Stimulated activated CD8-positive, alpha-beta memory T cell treated with anti-CD3 and anti-CD28 coated beads, Interleukin-7, amount 100 ng/mL, for 1 hour (primary cell): ENCODE measurements at places on chromosomes 13 and 19.

GRCh38 chr13:94369972-94370436 lies 109.5 kb downstream of the DCT start:
- DNase-seq: no peak

DNA sequence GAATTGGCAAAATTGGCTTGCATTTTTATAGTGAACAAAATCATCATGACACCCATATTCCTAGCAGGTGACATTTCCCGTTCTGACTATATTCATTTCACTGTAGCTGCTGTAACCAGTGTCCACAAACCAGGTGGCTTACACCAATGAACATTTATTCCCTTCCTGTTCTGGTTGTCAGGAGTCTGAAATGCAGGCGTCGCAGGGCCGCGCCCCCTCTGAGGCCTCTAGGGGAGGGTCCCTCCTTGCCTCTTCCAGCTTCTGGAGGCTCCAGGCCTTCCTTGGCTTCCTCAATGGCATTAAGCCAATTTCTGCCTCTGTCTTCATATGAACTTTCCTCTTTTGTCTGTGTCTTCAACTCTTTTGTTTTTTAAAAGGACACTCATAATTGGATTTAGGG lies 6.5 kb upstream of the RLN3 start:
- DNase-seq: no peak

DNA sequence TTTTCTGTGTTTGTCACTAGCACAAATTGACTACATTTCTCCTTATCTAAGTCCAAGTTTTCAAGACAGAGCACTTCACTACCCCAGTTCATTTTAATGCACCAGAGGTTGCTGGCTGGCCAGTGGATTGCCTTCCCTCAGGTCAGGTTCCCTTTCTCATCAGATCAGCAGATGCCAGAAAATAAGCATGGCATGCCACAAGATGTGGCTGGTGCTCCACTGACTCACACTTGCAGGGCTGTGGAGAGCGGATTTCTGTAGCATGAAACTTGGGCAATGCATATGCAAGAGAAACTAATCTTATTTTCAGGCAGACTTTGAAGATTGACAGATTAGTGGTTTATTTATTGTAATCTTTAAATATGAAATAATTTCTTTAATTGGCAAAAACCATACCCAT lies 79.5 kb downstream of the RUBCNL start:
- no peak for DNase-seq

DNA sequence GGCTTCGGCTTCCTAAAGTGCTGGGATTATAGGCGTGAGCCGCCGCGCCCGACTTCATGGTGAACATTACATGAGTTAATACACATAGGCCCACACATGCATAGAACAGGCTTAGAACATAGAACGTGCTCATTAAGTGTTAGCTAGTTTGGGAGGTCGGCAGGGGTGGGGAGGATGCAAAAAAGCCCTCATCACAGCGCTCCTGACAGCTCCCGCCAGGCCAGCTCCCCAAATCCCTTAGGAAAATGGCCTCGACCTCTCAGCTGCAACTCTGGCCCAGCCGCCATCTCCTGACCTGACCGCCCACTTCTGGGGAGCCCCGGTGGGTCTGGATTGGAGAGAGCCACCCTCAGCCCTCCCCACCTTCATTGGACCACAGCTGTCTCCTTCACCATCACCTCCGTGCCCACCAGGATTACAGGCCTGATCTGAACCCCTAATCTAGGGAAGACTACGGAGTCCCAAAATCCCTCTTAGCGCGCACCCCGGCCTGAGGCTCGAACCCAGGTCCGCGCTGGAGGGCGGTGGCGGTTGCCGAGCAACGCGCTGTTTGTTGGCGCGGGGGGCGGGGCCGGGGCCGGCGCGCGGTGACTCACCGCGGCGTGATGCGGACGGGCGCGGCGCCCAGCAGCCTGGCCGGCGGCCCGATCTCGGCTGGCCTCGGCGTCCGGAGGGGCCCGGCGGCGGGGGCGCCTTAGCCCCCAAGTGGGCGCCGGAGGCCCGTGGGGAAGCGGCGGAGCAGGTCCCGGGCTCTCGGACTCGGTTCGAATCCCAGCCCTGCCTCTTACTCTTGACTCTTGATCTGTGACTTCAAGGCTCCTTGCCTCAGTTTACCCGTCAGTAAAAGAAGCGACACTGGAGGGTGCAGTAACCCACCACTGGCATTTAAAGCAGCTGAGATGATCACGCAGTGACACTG lies 26.7 kb upstream of the NANOS3 start:
- no peak for DNase-seq
